ENCODE measurements at places on chromosomes 11 and 22.

GRCh38 chr11:9616042-9616675 is 42.7 kb downstream of the WEE1 start:
- DNase-seq: no peak

GRCh38 chr22:41808400-41808799 is 7.9 kb downstream of the CCDC134 start:
- no peak for DNase-seq

DNA sequence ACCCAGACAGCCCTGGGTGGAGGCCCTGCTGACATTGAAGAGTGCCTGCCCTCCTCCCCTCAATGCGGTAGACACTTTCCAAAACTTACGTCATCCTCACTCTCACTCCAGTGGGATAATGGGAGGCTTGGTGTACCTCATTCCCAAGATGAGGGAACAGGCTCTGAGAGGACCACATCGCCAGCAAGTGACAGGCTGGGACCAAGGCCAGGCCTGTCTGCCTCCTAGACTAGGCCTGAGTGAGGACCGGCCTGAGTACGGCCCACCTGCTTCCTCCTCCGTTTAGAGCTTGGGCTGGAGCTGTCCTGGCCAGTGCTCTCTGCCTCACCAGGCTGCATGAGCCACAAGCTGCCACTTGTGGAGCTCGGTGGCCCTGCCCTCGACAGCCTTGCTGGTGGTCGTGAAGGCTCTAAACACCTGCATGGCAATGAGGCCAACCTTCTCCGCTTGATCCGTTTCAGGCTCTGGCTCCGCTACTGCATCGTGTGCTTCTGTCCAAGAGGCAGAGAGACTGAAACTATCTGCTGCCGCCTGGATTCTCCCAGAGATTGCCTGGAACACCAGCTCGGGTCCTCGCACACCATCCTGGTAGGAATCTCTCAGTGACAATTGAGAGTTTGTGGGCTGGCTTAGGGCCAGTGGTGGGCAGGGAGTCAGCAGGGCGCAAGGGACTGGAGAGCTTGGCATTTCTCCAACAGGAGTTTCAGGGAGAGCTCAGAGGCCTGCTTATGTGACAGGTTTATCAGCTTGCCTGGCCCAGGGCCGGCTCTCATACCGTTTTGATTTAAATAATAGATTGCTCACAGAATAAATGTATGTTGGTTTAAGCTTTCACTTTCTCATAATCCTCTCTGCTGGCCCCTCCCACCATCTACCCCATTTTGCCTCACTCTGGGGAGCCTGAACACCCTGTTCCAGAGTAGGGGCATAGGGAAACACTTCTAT is 9.4 kb downstream of the LRRC75B start:
- no peak for DNase-seq

GRCh38 chr11:125494031-125494360 is 2.1 kb downstream of the FEZ1 start:
- DNase-seq: peak; percentile 80

DNA sequence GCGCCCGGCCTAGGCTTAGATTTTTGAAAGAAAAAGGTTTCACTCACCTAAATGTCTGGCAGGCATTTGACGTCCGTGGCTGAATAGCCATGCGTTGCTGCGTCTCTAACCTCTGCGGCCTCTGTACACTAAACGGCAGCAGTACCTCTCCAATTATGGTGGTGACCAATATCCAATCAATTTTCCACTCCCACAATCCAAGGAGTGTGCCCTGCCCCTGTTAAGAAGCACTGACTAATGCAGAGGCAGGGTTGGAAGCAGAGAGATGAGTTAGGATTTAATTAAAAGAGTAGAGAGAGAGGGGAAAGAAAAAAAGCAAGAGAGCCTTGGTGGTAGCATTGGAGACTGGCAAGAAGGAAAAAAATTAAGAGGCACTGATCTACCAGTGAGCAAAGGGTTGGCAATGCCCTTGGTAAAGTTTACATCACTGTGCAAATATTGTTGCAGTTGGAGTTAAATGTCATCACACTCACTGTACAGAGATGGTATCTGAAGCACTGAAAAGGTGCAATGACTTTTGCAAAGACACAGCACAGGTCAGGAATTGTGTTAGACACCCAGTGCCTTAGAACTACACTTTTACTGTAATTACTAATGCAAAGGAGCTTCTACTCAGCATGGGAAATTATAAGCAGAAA is 526.7 kb downstream of the NTM start:
- no peak for DNase-seq
